Right renal cortex interstitium (tissue), 3 donors: ENCODE measurements at places on chromosomes 3 and 15.

- DNase-seq, result no peak
Measured at GRCh38 chr3:127036209-127037020, 53.5 kb downstream of the PLXNA1 start.

DNA sequence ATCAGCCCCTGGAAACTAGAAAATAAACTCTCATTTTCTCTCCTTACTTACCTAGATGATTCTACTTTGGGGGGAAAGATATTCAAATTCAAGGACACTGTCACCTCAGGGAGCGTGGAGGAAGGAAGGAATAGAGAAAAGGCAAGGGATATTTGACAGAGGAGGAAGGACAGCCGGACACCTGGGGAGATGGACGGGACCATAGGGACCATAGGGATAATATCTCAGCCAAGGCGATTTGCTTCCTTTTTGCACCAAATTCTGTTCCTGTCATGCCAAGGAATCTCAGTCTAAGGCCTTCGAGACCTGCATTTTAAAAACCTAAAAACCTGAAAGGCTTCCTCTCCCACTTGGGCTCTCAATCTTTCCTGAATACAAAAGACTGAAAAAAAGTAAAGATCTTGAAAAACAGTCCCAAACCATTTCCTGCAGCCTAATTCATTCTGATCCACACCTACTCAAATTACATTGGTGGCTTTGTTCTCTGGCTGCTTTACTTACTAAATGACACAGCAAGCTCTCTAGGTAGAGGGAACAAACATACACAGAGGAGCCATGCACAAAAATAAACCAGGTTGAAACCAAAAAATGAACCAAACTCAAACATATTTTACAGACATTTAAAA, 73.9 kb upstream of the SLC24A5 start:
- DNase-seq, result no peak

DNA sequence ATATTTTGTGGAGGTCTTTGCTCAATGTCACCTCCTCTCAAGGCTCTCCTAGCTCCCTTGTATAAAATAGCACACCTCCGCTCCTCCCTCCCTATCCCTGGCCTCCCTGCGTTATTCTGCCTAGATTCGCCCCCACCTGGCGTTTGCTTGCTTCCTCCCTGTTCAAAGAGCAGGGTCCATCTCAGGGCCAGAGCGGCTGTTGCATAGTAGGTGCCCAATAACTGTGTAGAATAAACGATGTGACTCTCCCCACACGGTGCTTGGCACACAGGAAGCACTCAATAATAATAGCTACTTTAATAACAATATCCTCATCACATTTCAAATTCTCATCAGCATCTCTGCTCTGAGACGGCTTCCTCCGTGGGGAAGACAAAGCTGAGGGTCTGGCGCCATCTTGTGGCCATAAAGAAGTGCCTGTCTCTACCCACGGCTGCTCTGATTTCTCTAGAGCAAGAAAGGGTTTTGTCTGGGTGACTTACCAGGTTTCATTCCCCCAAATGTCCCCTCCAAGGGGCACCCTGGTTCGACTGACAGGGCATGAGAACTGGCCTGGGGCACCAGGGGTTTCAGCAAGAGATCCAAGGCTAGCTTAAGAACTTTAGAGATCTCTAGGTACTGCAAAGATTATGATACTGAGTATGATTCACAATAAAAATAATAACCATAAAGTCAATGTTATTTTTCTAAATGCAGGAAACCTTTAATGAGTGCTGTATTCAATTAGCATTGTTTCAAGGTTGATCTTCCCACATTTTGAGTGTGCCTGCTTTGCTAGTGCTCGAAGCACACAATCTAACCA, 16.1 kb downstream of the CD276 start:
- DNase-seq, result no peak

- no peak for DNase-seq
Measured at GRCh38 chr3:156516961-156517360, 38.0 kb downstream of the SSR3 start.

DNA sequence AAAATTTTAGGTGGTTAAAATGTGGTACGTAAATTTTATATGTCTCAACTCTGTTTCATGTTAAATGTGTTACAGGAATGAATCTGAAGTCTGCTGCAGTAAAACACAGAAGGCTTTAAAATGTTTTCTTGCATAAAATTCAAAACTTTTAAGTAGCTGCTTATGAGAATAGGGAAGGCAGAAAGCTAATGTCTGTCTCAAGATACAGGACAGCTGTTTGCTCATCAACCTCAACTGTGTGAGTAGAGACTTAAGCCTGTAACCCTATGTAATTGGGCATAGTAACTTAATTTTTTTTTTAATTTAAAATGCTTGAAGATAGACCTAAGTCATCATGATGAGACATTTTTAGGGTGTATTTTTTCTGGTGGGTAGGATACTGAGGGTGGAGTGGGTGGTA, 38.9 kb downstream of the ZFAND6 start:
- no peak for DNase-seq

DNA sequence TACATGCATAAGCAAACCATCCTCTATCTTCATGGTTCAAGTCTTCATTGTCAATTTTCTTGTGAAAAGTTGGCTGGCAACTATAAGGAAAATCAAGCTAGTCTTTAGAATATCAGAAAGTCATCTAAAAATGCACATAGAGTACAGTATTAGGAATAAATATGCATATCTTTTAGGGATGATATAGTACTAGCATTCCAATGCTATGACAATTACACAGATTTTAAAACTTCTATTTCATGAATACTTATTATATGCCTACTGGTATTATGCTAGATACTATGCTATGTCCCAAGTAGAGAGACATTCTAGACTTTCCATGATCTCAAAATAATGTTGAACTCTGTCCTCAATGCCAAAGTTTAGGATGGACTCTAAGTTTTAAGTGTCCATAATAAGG, 81.3 kb upstream of the NAALADL2 start:
- DNase-seq, result no peak

- no peak for DNase-seq
Measured at GRCh38 chr15:74376825-74377581, 9.6 kb upstream of the CYP11A1 start.

DNA sequence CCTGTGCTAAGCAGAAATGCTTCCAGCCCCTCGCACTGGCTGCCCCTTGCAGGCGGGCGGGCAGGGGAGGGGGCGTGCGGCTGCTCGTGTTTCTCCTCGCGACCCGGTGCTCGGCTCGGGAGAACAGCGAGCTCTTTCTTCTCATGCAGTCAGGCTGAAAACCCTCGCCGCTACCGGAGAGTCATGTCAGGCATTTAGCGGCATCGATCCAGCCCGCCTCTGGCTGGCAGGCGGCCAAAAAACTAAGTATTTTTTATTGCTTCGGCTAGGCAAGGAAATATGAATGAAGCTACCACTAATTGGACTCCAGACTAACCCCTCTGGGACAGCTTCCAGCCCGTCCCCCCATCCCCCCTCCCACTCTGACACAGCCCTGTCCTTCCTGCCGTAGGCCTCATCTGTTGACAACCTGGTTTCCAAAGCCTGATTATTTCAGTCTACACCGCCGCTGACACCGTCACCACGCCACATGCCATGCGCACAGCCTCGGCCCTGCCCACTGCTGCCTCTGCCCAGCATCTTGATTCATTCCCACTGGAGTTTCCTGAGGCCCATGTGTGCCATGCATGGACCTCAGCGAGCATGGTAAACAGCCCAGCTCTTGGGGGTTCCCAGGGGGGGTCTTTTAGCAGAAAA, 35.3 kb downstream of the TLE3 start:
- DNase-seq, result peak; percentile 63

- no peak for DNase-seq
Measured at GRCh38 chr3:197432384-197433127, 123.2 kb downstream of the BDH1 start.

GRCh38 chr3:107796791-107797190, 274.0 kb downstream of the BBX start:
- DNase-seq, result no peak
